ENCODE measurements at places on chromosomes 11 and 22.

DNA sequence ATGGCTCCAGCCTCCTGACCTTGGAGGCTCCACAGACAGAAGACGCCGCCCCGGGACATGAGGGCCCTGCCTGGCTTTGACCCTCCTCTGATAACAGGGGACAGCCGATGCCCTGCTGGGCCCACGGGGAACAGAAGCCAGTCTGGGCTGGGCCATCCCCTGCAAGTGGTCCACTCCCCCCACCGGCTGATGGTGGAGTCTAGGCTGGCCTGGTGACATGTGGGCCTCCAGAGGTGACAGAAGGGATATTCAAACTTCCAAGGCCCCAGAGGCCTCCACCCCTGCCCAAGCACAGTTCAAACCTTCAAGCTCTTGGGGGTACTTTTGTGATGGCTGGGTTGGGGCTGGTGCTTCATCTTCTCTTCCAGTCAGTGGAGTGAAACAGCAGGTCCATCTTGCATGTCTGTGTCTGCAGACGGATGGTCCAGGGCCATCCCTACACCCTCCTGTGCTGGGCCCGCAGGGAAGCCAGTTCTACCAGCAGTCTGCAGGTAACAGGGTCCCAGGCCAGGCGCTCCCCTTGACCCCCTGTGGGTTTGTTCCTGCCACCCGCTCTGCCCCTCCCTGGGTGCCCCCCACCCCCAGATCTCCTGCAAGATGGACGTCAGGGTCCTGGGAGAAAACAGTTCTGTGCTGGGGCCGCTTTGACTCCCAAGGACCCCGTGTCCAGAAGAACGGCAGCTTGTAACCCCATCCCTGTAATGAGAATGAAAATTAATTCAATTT is 929.9 kb downstream of the BRD1 start:
- no peak for DNase-seq

DNA sequence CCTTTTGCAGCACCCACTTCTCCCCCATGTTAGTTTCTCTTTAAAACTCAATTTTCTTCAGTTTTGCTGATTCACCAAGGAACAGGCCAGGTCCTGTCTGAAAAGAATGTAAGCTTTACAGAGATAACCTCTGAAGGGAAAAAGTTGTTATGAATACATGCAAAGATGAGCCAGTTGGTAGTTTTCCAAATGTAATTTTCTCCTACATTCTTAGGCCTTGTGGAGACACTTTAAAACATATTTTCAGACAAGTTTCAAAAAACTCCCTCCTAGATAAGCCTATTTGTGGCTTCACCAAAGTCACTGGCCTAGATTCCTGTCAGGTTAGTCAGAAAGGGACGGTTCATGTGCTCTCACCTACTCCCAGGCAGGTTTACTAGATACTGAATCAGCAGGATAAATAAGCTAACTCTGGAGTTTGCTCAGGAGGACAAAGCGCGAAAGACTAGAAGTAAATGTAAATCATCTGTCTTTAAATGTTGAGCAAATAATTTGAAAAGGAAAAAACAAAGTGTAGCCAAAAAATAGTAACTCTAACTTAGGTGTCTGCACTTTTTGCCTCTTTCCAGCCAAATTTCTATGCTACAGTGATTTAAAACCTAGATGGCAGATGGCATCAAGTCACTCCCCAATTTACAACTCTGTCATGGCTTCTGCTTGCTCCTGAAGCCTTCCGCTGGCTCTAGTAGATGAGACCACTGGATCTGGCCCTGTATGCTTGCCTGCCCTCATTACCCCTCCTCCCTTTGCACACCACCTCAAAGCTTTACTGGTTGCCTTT is 4.9 kb upstream of the ATP6V1E1 start:
- no peak for DNase-seq

- DNase-seq, result no peak
These were observed 22.3 kb upstream of the PHLDA2 start for GRCh38 chr11:2951231-2952110.

DNA sequence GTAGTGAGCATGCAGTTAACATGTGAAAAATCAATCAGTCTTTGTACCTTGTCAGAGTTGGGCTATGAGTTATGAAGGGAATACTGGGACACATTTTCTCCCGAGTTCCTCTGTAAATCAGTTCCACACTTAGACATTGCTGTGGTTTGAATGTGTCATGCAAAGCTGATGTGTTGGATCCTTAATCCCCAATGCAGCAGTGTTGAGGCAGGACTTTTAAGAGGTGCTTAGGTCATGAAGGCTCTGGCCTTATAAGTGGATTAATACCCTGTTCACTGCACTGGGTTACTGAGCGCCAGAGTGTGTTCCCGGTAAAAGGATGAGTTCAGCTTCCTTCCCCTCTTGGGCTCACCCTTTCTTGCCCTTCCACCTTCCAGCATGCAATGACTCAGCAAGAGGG is 742.1 kb upstream of the TENM4 start:
- no peak for DNase-seq
